ENCODE measurements at places on chromosomes 6 and 20.
A peak's percentile ranks its signal among the peaks of the same experiment; 100 is the strongest.

DNA sequence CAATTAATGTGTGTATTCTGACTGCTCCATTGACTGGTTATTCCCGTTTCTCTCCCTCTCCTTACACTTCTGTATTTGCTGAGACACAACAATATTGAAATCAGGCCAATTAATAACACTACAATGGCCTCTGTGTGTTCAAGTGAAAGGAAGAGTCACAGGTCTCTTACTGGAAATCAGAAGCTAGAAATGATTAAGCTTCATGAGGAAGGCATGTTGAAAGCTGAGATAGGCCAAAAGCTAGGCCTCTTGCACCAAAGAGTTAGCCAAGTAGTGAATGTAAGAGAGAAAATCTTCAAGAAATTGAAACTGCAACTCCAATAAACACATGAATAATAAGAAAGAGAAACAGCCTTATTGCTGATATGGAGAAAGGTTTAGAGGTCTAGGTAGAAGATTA is 489.5 kb upstream of the CITED2 start:
- DNase-seq, result no peak

DNA sequence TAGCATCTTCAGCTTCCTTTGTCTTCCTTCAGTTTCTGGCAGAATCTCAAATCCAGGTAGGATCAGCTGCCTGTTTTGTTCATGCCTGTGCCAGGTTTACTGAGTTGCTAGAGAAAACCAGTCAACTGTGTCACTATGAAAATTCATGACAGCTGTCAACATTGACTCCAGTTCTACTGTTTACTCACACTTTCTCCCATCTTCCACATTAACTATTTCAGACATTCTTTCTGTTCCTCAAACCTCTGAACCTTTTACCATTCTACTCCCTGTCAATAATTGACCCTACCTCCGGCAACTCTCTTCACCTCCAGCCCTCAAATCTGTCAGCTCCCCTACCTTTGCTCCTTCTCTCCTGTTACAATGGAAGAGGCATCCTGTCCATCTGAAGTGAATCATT is 8.5 kb downstream of the ENPP4 start:
- DNase-seq, result no peak

DNA sequence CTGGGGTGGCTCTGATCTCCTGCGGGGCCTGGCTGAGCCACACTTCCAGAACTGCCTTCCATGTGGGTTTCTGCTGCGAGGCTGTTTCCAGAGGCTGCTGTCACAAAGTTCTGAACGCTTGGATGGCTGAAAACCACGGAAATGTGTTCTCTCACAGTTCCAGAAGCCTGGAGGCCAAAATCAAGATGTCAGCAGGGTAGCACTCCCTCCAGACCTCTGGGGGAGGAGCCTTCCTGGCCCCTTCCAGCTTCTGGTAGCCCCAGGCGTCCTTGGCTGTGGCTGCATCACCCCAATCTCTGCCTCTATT is 23.7 kb upstream of the BMP7 start:
- no peak for DNase-seq

DNA sequence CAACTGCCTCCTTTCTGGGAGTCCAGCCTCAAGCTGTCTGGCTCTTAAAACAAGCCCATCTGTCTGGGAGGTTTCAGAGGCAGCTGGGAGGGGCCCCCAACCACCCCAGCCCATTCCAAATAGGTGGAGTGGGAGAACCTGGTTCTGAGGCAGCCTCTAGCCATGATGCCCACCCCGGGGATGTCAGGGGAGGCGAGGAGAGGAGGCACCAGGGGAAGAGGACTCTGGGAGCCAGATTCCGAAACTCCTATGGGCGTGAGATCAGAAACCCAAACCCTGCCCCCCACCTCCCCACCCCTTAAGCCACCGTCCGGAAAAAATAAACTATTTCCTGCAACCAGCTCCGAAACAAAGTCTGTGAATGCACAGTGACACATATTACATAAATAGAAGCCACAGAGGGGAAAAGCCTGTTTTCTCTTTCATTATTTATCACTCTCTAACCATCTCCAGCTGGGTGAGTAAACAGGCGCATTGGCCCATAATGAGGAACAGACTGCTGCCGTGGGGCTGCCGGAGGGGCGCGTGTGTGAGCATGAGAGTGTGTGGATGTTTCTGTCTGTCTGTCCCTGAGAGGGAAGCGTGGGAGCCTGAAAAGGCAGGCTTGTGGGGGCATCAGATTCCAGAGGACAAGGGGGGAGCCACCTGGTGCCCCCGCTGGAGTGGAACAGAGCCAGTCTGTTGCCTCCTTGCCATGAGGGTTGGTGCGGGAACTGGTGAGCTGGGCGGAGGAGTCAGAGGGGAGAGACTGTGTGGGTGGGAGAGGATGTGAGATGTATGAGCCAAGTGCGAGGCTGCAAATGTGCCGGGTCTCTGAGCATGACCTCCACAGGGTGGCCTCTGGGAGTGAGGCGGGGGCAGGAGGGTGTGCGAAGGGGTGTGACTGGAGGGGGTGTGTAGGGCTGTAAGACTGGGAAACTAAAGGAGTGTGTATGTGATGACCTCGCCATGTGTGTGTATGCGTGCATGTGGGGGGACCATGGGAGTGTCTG is 14.3 kb upstream of the FOXP4 start:
- peak; percentile 27 for DNase-seq

DNA sequence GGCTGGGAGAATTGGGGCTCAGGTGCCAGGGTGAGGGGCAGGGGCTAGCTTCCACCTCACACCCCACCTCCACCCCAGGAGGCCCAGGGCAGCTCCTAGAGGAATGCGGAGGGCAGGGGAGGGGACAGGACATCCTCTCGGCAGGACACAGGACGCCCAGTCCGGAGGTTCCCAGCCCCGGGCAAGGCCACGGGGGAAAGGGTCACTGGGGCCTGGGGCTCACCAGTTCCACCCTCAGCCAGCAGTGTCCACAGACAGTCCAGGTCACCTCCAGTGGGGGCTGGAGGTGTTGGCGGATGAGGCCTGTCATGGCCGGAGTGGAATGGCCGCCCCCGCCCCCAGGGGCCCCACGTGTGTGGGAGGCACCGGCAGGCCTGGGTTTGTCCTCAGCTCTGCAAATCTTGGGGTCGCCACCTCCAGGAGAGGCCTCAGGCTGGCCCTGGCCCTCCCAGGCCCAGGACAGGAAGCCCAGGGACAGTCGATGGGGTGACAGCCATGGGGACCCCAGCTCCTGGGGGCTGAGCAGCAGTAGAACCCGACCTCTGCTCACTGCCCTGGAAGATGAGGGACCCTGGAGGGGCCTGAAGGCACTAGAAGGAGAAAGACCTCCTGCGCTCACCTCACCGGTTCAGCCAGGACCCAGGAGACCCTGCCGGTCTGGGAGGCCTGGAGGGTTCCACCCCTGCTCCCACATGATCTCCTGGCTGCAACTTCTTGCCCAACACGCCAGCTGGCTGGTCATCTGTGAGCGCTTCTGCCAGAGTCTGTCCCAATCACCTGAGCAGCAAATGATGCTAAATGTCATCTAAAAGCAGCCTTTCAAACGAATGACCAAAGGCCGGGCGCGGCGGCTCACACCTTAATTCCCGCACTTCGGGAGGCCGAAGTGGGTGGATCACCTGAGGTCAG is 13.0 kb upstream of the ABHD16B start:
- DNase-seq, result no peak

- DNase-seq, result no peak
Measured at GRCh38 chr6:19356692-19357091, 480.5 kb upstream of the ID4 start.

GRCh38 chr6:119979862-119980261 is 630.3 kb upstream of the MAN1A1 start:
- DNase-seq, result no peak

DNA sequence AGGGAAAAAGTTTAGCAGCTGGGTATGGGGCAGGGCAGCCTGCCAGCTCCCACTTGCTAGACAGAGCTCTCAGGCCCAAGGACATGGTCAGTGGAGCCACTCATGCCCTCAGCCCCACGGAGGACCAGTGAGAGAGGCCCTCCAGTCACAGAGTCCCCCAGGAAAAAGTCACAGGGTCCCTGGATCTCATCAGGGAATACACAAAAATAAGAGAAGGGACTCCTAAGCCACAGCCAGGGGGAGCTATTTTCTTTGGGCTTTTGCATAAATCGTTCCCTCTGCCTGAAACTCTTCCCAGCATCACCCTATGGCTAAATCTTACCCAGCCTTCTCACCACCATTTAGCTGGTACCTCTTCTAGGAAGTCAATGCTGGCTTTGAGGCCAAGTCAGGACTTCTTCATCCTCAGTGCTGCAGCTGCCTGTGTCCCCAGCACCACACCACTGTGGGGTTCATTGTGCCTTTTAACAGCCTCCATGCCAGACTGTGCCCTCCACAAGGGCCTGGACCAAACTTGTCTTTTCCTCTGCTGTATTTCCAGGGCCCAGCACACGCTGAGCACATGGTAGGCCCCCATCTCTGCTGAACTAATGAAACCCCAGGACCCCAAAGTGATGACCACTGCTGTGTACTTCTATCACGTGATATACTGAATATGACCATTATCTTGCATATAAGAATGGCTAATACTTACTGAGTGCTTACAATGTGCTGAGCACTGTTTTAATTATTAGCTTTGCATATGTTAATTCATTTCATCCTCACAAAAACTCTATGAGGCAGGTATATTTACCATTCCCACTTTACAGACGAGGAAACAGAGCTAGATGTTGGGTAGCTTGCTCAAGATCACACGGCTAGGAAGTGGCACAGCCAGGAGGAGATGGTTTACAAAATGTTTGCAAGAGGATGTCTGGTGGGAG is 2.0 kb downstream of the ZNF335 start:
- DNase-seq, result no peak

GRCh38 chr20:33071198-33071597 is 8.2 kb upstream of the BPIFB4 start:
- DNase-seq, result no peak

DNA sequence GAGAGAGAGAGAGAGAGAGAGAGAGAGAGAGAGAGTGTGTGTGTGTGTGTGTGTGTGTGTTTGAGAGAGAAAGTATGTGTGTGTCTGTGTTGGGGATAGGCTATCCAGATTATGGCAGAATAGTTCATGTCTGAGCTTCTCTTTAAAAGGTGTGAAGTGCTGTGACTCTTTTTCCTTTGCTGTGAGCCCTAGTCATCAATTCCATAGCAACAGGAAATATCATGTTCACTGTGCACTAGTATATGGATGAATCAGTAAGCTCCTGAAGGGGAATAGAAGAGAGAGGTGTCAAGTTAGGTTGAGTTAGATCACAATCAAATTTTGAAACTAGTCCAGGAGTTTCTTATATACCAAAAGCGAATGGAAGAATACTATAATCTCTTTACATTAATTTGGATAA is 318.7 kb downstream of the RFPL4B start:
- DNase-seq, result no peak

DNA sequence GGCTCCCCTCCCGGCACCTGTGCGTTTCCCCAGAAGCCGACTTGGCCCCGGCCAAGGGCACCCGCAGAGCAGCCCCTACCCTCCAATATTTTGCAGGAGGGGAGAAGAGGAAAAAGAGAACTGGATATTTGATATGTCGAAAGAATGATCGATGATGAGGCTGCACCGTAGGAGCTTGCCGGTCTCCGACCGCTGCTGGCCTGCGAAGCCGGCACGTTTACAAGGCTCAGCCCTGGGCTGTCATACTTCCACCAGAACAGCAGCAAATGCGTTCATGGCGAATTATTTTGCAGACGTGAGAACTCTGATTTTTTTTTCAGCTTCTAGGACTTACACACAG is 296.7 kb downstream of the TFAP2C start:
- no peak for DNase-seq

GRCh38 chr20:47099825-47100441 is 205.3 kb downstream of the EYA2 start:
- no peak for DNase-seq

- no peak for DNase-seq
Measured at GRCh38 chr6:157196391-157196790, 126.9 kb downstream of the TMEM242 start.

DNA sequence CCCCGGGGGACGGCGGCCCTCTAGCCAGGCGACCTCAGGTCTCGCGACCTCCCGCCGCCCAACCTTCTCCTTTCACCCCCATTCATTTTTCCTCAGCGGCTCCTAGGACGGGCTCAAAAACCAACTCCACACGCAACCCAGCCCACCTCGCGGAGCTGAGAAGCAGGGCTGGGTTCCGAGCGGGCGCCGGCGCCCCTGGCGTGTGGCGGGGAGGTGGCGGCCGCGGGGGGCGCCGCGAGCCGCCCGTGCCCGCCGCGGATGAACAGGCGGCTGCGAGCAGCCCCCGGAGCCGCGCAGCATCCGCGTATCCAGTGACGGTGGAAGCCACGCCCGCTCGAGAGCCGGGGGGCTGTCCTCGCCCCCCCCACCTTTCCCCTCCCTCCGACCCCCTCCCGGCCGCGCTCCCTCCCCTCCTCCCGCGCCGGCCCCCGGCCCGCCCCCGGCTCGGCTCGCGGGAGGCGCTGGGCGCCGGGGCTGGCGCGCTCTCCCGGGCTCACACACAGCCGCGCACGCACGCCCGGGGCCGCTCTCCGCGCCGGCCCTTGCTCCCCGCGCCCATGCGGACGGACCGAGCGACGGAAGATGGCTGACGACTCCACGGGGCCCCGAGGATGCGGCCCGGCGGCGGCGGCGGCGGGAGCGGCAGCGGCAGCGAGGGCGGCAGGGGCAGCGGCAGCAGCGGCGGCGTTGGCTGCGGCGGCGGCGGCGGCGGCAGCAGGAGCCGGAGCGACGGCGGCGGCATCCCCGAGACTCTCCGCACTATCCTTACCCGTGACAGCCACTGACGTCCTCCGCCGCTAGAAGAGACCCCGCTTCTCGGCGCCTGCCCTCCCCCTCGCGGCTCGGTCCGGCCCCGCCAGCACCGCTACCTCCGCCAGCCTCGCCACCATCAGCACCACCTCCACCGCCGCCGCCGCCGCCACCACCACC is at the start of gene SOBP:
SOBP (plus strand) TSS at position 482 of the 930 bp plus-strand sequence. CDS start 500 bp downstream, outside the sequence.
- peak; percentile 12 for DNase-seq

DNA sequence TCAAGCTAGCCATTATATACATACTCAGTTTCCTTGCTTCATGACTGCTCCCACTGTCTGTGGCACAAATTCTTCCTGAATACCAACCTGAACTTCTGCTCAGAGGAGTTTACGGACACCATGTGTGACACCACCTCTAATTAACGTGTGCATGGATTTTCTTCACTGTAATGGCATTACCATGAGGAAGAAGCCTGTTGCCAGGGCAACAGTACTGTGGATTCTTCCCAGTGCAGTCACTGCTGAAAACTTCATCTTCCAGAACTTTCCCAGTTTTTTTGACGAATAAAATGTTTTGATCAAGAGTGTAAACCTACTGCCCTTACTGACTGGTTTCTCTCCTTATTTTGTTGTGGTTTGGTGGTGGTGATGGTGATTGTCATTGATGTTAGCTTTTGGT is 444.3 kb upstream of the NRSN1 start:
- no peak for DNase-seq
